NCI-H774 (cell line): ENCODE measurements at places on chromosomes 16 and 17.

DNA sequence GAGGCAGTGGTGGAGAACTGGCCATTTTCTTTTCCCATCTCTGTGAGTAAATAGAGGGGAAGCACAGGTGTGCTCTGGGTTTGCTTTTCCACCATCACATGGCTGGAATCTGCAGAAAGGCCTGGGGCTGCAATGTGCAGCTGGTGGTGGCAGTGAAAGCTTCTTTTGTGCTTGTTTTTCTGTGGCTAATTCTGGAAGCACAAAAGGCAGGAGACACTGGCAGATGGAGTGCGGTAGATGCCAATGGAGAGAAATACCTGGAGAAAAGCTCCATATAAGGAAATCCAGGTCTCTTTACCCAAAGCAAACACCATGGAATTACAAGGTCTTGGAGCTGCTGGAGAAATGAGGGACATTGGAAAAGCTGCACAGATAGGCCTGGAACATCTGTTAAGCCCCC, 146.9 kb downstream of the HAPSTR1 start:
- no peak for DNase-seq

GRCh38 chr16:82050909-82051357, 15.9 kb downstream of the HSD17B2 start:
- DNase-seq: no peak

DNA sequence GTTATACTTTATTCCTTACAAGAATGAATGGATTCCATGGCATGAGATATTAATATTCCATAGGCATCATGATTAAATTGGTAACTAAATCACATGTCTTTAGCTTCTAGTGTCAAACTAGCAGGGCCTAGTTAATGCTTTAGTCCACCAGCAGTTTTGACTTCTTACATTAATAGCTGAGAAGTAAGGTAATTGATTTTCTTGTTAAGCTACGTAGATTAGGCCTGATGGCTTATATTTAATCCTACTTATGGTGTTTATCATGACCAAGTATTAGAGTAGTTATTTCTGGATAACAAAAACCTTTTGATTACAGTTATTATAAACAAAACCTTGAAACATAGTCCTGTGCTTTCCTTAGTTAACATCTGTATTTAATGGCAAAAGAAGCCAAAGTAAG, 184.5 kb downstream of the TANC2 start:
- DNase-seq: no peak

DNA sequence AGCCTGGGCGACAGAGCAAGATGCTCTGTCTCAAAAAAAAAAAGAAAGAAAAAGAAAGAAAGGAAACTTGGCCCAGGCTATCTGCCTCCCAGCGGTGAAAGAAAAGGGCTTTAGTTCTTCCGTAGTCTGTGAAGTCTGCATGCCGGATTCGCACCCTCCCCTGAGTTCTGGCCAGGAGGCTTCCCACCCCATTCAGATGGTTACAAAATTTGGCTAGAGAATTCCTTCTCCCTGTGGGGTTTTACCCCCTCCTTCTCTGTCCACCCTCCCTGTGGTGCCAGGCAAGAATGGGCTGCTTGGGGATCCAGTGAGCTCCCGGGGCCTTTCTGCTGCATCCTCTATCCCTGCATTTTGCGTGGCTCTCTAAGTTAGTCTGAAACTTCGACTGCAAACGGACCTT, 37.8 kb downstream of the PAFAH1B1 start:
- no peak for DNase-seq

DNA sequence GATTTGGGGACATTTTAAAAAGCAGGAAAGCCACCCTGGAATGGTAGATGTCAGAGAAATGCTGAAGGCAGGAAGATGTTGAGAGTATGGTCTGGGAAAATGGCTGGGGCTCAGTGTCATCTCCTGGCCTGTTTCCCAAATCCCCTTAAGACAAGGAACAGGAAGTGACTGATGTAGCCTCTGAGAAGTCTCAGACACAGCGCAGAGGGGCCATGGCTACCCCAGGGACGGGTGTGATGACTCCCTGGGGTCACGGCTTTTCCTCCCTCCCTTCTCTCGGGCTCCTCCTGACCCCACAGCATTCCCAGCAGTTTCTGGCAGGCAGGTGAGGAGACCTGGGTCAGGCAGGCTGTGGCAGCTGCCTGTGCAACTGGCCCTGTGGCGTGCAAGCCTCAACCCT, 45.4 kb downstream of the RAP1GAP2 start:
- no peak for DNase-seq

DNA sequence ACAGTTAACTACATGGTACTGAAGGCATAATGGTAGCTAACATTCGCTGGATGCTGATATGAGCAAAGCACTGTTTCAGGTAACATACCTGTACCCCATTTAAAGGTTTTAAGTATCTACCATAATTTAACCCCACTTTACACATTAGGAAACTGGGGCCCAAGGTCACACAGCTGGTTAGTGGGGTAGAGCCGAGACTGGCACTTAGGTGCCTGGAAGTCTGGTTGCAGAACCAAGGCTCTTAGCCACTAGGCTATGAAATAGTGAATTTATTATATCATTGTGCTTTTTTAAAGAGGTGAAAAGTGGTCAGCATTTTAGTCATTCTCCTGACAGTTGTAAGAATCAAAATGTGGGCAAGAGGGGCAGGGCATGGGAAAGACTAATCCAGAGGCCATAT, 25.2 kb downstream of the SIAH1 start:
- no peak for DNase-seq

GRCh38 chr16:23469814-23470213, 16.8 kb upstream of the COG7 start:
- peak; percentile 32 for DNase-seq

- DNase-seq: no peak
These were observed 55.4 kb upstream of the HAPSTR1 start for GRCh38 chr16:9035996-9036395.

- DNase-seq: peak; percentile 19
These were observed 2.7 kb upstream of the HSD11B2 start for GRCh38 chr16:67428146-67428731.

DNA sequence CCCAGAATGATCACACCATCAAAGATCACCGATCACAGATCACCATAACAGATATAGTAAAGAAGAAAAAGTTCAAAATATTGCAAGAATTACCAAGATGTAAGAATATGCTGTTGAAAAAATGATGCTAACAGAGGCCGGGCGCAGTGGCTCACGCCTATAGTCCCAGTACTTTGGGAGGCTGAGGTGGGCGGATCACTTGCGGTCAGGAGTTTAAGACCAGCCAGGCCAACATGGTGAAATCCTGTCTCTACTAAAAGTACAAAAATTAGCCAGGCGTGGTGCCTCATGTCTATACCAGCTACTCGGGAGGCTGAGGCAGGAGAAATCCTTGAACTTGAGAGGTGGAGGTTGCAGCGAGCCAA, 53.2 kb downstream of the CPPED1 start:
- no peak for DNase-seq

DNA sequence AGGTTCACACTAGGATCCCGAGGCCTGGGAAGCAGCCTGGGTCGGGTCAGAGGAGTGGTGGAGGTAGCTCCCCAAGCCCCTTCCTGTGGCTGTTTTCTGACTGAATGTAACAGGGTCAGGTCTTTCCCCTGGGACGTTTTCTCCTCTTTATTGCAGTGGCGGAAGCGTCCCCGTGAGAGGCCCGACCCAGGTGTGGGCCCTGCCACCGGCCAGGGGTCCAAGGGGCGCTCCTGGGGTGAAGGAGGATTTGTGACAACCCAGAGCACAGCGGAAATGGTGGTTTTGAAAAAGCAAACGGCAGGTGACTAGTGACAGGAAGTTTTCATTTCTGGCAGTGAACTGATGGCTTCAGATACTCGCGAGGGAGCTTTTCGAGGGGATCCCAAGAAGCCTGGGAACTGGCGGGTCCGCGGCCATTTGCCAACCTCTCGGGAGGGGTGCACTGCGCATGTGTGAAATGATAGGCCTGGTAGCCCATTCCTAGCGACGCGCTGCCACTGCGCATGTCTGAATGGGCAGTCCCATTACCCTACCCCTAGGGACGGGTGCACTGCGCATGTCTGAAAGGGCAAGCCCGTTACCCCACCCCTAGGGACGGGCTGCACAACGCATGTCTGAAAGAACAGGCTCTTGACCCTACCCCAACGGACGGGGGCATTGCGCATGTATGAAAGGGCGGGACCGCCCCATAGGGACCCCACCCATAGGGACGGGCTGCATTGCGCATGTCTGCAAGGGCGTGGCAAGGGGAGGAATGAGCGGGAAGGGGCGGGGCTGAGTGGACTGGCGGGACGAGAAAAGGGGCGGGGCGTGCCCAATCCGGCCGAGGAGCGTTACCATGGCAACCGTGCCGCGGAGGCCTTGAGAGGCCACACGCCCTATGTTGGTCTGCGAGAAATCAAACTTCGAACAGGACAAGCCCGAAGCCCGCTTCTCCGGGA, 1747.9 kb downstream of the TP53TG3F start:
- peak; percentile 86 for DNase-seq

- no peak for DNase-seq
These were observed 253.3 kb downstream of the MAF start for GRCh38 chr16:79347277-79347676.

DNA sequence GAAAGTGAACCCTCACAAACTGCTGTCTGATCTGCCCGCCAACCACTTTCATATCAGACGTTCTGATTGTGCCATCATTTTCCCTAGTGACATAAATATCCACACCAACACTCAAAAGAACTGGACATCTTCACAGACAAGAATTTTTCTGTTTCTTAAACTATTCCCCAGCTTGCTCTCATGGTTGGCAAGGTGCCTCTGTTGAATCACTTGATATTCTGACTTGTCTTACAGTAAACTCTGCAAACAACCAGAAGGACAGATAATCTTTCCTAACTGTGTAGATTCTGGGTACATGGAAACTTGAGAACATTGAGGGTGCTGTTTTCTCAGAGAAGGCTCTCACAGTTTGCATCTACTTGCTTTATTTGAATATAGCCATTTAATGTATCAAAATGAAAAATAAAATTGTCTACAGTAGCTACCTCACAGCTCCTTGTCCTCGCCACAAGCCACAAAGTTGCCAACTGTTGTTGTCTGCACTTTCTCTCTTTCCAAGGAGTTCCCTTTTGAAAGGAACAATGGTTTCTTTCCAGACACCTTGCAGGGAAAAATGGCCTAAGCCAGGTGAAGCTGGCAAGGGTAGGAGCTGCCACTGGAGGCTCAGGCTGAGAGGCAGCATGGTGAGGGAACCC, 46.0 kb upstream of the ADAMTS18 start:
- DNase-seq: no peak

DNA sequence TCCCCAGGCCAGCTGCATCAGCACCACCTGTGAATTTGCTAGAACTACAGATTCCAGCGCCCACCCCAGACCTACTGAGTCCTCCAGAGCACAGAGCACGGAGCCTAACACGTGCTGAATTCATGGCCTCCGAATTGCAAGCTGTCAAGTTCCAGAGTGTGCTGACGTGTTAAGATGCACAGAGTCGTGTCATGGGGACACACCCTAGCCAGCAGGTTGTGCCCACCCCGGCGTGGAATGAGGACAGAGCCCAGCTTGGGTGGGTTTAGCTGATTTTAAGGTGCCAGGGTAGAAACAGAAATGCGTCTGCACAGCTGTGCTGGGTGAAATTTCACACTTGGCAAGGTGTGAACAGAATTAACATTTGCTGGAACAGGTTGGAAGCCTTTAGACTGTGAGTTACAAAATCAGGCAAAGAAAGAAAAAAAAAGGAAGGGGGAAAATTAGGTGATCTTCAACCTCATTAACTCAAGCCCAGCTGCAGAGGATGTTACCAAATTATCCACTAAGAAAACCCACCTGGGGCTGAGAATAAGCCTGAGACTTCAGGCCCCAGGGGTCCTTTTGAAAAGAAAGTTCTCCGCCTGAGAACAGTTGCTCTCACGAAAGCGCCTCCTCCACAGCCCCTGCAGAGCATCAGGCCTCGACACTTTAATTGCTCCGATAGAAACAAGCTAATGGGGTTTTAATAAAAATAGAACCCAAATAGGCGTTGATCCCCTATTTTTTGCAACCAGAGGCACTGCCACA, 27.1 kb downstream of the GINS3 start:
- DNase-seq: no peak

- no peak for DNase-seq
These were observed 19.8 kb downstream of the HOXB1 start for GRCh38 chr17:48510761-48511604.

DNA sequence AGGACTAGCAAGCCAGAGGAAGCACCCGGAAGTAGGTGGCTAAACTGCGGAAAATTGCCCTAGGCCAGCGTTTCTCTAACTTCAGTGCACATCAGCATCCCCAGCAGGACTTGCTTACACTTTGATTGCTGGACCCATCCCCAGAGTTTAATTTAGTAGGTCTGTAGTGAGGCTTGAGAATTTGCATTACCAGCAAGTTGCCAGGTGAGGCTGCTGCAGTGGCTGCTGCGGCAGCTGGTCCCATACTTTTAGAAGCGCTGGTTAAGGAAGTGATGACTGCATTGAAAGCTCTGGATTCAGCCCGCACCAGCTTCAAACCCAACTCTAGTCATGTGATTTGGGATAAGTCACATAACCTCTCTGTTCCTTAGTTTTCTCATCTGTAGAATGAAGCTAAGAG, 4.2 kb downstream of the EEF2K start:
- DNase-seq: no peak

GRCh38 chr16:78684030-78684611, 584.7 kb downstream of the WWOX start:
- DNase-seq: no peak

DNA sequence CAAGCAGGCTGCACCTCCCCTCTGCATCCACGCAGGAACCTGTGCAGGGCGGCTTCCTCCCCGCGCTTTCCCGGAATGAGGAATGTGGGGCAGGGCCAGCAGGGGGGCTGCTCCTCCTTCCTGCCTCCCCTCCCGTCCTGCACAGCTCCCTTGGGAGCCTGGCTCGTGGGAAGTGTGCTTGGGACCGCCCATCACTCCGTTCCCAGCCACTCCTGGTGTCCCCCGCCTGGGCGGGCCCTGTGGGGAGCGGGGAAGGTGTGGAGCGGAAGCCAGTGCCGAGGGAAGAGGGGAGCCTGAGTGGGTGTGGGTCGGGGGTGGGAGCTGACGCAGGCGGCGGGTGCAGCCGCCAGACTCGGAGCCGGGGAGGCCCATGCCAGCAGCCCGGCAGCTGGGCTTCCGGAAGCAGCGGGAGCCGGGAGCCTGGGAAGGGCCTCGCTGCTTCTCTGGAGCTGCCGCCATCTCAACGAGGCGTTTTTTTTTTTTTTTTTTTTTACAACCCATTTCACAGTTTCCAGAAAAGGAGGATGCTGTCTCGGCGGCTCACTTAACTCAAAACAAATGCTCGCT, 24.1 kb downstream of the BAHCC1 start:
- DNase-seq: peak; percentile 87

- DNase-seq: no peak
These were observed 10.5 kb downstream of the C17orf75 start for GRCh38 chr17:32331243-32332040.

DNA sequence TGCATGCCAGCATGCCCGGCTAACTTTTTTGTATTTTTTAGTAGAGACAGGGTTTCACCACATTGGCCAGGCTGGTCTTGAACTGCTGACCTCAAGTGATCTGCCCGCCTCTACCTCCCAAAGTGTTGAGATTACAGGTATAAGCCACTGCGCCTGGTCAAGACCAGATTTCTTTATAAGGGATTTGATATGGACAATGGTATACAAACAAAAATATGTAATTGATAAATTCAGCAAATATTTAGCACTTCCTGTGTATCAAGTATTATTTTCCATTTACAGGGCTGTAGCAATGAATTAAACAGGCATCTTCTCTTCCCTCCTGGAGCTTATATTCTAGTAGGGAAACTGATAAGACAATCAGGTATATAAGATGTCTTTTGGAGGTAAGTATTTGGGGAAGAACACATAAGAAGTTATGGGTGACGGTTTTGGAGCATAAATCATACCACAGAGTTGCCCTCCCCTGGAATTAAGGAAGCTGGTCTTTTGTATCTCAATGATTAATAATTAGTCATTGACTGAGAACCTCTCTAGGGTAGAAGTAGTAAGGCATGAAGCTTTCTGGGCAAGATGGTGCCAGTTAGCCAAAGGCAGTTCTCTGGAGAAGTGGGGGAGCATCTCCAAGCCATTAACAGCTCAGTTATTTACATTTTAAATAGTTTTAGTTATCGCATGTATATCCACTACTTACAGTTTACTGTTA, 35.8 kb downstream of the TANC2 start:
- DNase-seq: no peak
